ENCODE measurements at places on chromosomes 1 and 21.

DNA sequence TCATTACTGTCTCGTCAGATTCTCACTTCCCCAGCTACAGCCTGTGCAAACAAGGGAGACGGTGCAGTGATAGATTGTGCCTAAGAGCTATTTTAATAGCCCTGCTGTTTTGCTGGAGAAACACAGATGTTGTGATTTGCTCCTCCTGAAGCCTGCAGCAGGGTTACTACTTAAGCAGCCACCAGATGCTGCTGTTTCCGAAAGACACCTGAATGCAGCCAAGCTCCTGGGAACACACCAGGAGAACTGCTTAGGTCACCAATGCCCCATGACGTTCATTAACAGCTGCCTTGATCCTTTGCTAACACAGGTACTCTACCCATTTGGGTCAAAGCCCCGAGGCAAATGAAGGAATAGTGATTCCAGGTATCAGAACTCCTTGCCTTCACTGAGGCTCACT, 411.8 kb upstream of the DAB1 start:
- no peak for DNase-seq

GRCh38 chr1:230074270-230074669, 7.2 kb downstream of the GALNT2 start:
- DNase-seq: no peak

GRCh38 chr1:229152311-229152710, 118.6 kb upstream of the RAB4A start:
- DNase-seq: no peak

DNA sequence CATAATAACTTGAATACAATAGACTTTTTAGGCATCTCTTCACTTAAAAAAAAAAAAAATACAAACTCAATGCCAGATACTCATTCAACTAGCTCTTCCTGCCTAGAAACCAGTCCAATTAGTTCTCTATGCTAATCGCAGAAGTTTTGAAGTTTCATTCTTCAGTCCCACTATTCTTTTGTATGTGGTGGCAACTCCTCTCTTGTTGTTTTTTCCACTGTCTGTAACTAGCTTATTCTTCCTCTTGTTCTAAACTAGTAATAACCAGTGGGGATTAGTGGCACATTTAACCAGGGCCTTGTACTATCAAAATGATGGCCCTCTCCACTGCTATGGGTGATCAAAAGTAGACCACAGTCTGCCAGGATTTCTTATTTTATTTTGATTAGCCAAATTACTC, 52.5 kb downstream of the SELENOF start:
- DNase-seq: no peak

DNA sequence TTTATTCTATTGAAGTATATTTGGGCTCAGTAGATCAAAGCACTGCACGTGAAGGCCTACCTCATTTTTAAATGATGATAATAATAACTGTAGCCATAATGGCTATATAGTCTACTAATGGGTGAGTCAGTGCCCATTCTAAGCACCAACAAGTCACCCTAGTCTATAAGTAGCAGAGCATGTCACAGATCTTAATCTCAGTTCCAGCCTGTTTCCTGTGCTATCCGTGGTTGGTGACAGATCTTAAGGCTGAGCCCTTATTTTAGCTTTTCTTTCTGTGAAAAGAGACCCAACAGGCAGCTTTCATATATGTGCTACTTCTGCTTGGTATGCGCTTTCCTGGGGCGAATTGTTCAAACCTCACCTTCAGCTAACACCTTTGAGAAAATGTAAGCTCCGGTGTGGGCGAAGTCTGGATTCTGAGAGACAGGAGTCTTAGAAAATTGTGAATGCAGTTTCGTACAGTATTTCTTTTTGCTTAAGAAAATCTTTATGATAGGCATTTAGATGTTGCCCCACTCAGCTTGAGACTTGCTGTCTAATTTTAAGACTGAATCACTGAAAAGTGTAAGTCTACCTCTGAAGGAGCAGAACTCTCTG, 59.6 kb downstream of the FMN2 start:
- no peak for DNase-seq
